ENCODE measurements at places on chromosomes 5 and 9.

DNA sequence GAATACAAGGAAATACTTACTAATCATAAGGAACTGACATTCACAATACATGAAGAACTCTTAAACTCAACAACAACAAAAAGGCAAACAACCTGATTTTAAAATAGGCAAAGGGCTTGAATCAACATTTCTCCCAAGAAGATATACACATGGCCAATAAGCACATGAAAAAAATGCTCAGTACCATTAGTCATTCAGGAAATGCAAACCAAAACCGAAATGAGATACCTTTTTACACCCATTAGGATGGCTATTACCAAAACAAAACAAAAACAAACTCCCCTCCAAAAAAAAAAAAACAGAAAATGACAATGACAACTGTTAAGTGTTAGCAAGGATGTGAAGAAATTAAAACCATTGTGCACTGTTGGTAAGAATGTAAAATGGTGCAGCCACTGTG is 104.1 kb upstream of the ZNF462 start:
- no peak for DNase-seq

- no peak for DNase-seq
Observed at GRCh38 chr9:115230924-115231515, 113.1 kb upstream of the TNC start.

DNA sequence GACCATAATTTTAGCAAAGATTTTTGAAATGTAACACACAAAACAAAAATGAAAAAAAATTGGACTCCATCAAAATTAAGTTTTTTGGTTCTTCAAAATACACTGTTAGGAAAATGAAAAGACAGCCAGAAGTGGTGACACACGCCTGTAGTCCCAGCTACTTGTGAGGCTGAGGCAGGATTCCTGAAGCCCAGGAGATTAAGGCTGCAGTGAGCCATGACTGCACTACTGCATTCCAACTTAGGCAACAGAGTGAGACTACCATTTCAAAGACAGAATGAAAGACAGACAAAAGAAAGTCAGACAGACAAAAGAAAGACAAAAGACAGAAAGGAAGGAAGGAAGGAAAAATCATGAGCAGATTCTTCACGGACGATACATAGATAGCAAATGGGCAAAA is 7.5 kb downstream of the DIAPH1 start:
- no peak for DNase-seq

DNA sequence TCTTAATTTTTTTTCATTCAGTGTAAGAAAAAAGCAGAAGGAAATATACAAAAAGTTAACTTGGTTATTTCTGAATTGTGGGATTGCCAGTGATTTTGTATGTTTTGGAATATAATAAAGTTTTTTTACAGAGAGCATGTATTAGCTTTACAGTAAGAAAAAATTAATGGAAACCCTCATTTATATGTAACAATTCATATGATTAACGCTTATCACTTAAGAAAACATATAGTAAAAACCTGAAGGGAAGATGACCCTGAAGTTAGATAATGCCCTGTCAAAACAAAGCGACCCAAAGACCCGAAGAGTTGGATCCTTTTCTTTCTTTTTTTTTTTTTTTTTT is 52.4 kb downstream of the EHMT1 start:
- no peak for DNase-seq

GRCh38 chr9:78196258-78196657 is 39.6 kb upstream of the CEP78 start:
- DNase-seq, result no peak

Measured in COR-L47 (cell line).